Panc1 (cell line): ENCODE measurements at places on chromosomes 7 and 10.

- no peak for DNase-seq
Observed at GRCh38 chr7:20075992-20076820, 141.0 kb downstream of the MACC1 start.

DNA sequence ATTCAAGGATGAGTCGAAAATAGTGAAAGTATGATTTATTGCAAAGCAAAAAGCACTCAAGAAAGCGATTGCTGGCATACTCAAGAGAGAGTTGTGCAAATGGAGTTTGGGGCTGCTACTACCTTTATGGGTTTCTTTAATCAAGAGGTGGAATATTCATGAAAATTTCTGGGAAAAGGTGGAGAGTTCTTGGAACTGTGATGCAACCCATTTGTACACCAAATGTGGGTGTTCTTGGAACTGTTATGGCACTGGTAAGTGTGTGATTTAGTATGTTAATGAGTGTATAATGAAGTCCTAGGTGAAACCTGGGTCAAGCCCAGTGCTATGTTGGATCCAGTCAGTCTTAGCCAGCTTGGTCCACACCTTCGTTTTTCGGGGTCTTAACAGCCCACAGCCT, 3.4 kb upstream of the VOPP1 start:
- no peak for DNase-seq

DNA sequence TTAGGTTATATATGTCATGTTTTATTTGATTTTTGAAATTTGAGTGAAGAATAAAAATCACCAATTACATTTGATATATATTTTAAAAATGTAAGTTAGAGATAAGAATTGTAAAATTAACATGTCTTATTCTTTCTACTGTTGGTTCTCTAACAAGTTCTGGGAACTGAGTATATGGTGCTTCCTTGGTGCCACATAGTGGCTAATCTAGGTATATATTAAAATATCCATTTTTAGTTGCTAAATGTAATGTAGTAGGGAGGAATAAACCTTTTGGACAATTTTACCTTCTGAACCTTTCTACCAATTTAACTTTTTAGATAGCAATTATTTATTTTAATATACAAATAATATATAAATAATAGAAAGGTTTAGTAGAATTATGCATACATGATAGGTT, 17.5 kb downstream of the CFAP69 start:
- DNase-seq = peak; percentile 17

DNA sequence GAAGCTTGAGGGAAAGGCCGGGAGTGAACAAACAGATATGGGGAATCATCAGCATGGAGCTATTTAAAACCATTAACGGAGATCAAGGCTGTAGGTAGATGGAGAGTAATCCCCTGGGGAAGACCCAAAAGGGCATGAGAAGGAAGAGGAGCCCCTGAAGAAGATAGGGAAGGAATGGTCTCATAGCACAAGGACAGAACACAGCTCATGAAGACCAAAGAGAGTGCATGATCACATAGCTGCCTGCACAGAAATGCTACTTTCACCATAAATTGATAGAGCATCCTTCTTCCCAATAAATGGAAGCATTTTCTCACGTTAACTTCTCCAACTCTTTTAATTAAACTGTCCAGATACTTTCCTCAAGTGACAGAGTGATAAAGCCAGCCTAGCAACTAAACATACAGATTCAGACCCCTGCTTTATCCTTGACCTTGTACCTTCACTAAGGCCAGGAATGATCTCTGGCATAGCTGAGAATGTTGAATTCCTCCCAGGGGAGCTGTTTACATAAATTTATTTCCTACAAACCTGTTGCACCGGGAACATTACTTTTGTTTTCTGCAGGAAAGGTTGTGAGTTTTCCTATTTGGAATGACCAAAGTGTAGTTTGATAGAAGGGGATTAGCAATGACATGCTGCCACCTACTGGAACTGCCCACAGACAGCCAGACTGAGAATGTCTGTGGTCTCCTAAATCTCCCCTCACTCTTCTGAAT, 110.8 kb upstream of the LRGUK start:
- peak; percentile 22 for DNase-seq

GRCh38 chr7:57646901-57647246, 196.9 kb downstream of the ZNF716 start:
- no peak for DNase-seq

DNA sequence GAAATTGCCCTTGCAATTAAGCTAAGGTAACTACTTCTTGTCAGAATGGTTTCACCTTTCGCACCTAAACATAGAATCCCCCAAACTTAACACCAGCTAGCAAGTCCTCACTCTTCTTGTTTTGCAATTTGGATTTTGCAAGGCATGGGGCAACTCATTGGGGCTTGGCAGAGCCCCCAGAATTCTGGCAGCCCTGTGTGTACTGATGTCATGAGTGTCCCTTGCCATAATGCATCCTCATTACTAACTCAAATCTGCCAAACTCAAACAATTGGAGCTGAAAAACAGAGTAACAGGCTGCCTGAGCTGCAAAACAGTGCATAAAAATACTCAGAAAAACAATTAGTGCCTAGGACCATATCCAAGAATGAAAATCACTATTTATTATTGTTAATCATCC, 7.9 kb upstream of the XPNPEP1 start:
- DNase-seq = no peak

DNA sequence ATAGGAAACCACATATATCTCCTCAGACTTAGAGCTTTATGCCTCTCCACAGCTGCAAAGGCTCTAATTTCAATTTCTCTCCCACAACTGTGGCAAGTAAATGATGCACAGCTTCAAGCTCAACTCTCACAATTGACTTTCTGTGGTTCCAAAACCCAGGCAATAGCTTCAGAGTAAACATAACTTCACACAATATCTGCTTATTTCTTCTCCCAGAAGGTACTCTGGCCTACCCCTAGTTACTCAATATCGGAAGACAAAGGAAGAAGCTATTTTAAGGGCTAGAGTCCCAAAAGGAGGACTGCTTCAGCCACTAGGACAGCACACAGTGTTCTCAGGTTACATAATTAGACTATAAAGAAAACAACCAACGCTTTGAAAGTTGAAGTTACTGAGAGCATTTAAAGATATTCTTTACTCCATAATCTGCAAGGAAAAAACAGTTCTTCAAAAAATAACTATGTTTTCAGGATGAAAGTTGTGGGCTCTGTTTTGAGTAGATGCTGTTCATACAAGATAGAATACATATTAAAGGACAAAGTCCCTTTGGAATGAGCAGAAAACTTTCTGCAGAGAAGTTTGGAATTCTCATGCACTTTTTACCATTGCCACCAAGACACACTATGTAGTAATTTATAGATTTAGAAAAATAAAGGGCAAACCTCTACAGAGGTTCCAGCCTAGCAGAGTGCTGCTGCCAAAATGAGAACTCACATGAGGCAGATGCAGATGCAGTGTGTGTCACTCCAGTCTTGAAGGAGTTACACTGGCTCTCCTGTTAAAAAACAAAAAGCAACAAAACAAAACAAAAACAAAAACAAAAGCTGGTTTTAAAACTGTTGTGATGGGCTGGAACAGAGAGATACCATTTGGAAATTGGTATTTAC, 81.8 kb downstream of the NT5C2 start:
- DNase-seq = no peak

DNA sequence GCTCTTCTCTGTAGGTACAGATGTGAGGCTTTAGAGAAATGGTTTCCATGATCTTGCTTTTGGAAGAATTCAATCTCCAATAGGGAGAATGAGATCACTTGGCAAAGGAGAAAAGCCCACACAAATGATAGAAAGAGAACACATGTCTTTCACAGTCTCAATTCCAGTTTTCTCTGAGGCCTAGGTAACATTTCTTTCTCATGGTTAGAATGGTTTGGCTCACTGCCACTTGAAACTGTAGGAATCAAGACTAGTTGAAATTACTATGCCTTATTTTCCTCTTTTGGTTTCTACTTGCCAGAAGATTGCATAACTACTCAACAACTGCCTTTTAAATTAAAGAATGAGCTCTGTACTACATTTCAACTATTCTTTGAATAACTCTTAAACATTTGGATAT, 276.5 kb upstream of the TEX47 start:
- DNase-seq = no peak

DNA sequence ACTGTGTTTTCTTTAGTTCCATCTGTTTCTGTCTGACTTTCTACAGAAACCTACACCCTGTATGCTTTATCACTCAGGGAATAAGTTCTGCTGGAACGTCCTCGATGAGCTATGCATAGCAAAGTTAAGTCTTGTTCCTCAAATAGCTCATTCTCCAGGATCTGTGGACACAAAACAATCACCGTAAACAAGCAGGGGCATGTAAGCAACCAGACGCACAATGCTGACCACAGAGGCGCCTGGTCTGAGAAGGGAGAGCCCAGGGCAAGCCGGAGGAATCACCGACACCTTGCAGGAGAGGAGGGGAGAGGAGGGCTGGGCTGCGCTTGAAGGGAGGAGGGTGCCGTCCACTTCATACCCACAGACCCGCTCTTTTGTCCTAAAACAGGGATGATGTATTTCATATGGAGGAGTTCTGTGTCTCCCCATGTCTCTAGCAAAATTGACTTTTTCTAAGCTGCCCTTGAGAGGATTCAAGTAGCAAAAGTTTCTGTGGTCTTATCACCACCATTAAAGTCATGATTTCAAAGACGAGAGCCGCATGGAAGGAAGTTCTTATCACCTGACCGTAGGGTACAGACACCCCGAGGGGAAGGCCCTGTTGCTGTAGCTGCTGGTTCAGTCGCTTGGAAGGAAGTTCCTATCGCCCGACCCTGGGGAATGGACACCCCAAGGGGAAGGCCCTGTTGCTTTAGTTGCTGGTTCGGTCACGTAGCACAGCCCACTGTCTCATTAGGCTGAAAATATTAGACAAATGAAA, 14.3 kb downstream of the CALML3 start:
- DNase-seq = no peak

DNA sequence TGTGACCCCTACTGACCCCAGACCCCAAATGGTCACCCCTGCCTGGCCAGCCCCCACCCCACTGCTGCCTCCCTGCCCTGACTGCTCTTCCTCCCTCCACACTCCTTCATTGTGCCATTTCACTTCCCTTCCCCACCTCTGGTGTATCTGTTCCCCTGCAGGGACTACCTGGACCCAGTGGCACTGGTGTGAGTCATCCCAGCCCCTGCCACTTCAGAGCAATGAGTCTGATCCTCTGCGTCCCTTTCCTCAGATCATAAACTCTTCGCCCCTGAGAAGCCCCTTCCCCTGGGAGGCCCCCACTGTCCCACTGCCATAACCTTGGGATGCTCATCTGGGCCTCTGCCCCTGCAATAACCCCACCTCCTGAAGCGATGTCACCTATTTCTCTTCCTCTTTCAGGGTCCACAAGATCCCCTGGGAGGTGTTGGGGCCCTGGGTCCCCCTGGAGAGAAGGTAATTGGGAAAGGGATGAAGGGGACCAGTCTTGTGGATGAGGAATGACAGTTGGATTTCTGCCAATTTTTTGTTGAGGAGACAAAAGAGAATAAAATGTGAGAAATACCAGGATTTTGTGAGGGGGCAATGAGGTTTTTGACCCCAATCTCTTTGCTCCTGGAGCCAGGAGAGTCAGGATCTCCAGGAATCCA, 19.1 kb upstream of the VOPP1 start:
- no peak for DNase-seq

DNA sequence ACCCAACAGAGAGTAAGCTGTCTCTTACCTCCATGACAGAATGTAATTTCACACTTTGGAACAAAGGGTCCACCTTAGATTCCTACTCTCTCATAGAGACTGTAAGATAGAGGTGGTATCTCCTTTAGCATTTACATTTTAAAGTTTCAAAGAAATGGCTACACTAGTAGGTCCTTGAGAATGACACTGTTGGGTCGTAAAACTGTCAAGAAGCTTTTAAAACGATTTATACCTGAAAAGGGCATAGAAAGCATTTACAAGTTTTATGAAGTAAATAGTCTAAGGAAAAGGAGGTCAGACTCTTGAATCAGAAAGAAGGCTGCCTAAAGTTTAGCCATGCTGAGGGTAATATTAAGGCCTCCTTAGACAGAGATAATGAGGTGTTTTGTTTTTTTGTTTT, 1212.4 kb upstream of the PHF14 start:
- DNase-seq = no peak

- no peak for DNase-seq
Observed at GRCh38 chr7:116571037-116571436, 46.2 kb downstream of the CAV1 start.

- no peak for DNase-seq
Observed at GRCh38 chr7:20602306-20602705, 13.2 kb upstream of the ABCB5 start.

GRCh38 chr7:111650456-111650999, 88.2 kb upstream of the IMMP2L start:
- DNase-seq = peak; percentile 89

DNA sequence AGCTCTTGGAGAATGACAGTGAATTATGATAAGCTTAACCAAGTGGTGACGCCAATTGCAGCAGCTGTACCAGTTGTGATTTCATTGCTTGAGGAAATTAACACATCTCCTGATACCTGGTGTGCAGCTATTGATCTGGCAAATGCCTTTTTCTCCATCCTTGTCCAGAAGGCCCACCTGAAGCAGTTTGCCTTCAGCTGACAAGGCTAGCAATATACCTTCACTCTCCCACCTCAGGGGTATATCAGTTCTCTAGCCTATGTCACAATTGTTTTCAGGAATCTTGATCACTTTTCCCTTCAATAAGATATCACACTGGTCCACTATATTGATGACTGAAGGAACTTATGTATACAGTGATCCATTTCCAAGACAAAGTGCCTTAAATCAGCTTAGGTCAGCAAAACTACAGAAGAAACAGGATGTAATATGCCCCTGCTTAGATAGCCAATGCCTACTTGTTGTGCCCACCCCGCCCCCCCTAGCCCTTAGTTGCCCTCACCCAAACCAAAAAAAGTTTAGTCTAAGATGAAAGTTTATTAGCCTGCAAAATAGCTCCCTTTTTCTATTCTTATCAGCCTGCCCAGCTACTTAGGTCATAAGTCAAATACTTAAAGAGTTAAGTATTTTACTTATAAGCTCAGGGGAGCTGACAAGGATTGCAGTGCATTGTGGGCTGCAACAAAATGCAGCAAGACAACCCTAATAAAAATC, 45.1 kb downstream of the PTPRE start:
- DNase-seq = no peak

- DNase-seq = no peak
Observed at GRCh38 chr10:34003561-34003960, 669.1 kb upstream of the NRP1 start.

DNA sequence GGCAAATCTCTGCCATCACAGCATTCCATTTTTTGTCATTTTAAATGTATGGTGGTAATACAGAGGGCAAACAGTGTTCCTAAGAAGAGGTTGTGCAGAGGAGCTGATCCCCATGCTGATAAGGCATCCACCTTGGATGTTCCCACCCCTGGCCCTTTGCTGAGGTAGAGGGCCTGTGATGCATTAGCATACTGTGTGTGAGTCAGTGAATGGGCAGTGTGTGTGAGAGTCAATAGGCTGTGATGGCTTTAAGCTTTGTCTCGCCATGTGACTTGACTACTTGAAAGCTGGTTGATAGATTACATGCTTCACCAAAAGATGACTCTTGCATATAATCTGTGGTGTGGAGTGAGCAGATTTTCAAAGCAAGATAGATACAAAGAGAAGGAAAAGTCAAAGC, 81.3 kb downstream of the INSYN2A start:
- no peak for DNase-seq
